ENCODE measurements at places on chromosomes 4 and X. TPM values are rescaled to one million over a fixed set of nuclear protein-coding genes. Genes with fewer than 3 reads are reported as not detected.

The GPR173 gene
- 4.5 TPM for total RNA-seq

The MAGEA4 gene
- 0.68 TPM for total RNA-seq

The CT47B1 gene
- total RNA-seq = not detected

The ARHGAP6 gene
- 0.07 TPM for total RNA-seq

The ZDHHC15 gene
- total RNA-seq = 2.7 TPM

The SPANXB1 gene
- total RNA-seq = not detected

The GLRB gene
- 0.50 TPM for total RNA-seq

The USP27X gene
- total RNA-seq = 5.7 TPM

The CSAG1 gene
- not detected for total RNA-seq

The CRMP1 gene
- 73.1 TPM for total RNA-seq

The ARMCX4 gene
- total RNA-seq = 17.0 TPM

The PSAPL1 gene
- 0.04 TPM for total RNA-seq

The PLK4 gene
- 40.2 TPM for total RNA-seq

The PGAM4 gene
- 0.52 TPM for total RNA-seq

The ZFP42 gene
- 191 TPM for total RNA-seq

The MTCP1 gene
- total RNA-seq = 21.4 TPM

DNA sequence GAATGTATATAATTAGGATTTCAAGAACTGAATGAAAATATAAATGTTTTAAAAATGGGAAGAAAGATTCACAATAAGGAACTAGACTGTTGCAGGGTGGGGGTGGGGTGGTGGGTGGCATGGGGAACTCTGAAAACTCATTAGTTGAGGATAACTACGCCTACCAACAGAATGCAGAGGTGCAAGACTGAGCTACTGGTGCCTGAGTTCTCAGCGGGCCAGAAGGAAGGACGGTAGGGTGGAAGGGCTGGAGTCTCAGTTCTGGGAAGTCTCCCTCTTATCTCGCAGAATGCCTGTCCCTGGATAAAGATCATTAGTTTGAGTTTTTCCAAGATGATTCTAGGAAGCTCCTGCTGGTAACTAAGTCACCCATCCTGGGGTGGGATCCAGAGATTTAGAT lies 1.3 kb upstream of the SOD3 start:
- no peak for DNase-seq

- peak; percentile 64 for DNase-seq
These were observed 14.9 kb upstream of the PORCN start for GRCh38 chrX:48493890-48494364.

- DNase-seq = no peak
These were observed 45.6 kb downstream of the RGS12 start for GRCh38 chr4:3338321-3338838.

- no peak for DNase-seq
These were observed 110.7 kb upstream of the TLR3 start for GRCh38 chr4:185958094-185958747.

GRCh38 chrX:30830326-30830943 lies 58.6 kb downstream of the TAB3 start:
- no peak for DNase-seq

DNA sequence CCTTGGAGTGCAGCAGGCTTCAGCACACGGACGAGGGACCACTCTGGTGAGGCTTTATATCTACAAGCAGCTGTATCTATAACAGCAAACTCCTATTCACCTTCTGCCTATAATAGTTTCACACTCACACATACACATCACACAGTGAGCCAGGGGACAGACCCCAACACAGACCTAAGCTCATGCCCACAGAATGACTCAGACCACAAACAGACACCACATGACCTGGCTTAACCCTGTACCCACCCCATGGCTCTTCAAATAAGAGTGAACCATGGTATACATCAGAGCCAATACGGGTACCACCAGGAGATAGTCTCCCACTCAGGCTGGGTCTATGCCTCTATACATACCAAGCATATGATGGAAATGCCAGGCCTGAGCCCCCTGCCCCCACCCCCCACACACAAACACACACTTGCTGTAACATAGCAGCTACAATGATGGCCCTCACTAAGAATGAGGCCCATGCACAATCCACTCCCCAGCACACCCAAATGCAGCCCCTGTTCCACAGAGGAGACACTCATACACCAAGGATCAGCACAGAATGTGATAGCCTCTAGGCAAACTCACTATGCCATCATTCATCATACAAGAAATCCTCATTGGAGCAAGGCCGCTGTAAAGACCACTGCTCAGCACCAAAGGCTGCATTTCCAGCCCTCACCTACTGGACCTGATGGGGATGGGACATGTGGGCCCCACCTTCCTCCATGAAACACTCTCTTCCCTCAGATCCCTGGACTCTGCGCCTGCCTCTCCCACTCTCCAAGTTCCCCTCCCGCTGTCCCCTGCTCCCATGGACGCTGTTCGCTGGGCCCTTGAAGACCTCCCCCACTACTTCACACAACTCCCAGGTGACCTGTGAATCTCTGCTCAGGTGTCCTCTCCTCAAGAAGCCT lies 62.1 kb upstream of the XIAP start:
- DNase-seq = no peak

- no peak for DNase-seq
These were observed 122.9 kb downstream of the C4orf33 start for GRCh38 chr4:129218897-129219296.

GRCh38 chr4:77710059-77710458 lies 104.4 kb downstream of the CXCL13 start:
- DNase-seq = no peak

GRCh38 chr4:24644983-24645764 lies 60.8 kb upstream of the DHX15 start:
- no peak for DNase-seq

- peak; percentile 27 for DNase-seq
These were observed 131.8 kb downstream of the OR13H1 start for GRCh38 chrX:131675596-131676194.

DNA sequence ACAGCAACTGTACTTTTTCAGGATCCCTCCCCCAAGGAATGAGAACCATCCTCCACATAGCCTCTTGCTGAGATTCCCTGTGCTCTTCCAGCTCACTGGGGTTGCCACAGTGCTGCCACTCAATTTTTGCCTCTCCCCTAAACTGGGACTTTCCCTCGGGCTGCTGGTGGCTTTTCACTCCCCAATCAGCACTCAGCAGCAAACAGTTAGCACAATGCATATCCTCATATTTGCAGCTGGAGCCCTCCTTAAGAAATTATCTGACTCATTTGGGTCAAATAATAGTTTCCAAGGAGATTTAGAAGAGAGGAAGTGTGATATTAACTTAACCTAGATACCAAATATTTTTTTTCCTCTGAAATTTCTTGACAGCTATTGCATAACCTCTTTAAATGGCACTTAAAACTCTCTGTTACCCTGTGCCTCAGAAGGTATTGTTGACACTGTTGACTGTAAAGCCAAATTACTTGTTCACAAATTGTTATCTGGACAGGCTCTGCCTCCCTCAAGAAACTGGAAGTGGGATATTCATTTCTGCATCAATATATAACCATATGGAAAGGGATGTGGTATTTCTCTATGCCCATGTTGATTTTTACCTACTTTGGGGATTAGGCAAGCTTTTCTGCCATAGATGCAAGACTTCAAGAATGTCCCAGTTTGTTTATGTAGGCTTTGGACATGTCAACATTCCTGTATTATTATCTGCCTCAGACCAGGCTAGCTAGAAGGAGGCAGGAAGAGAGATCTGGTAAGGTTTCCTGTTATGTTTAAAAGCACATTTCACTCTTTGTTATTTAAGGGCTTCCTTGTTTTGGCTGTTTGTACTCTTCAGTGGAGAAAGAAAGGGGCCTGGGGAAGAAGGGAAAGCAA lies 58.0 kb downstream of the SEPTIN11 start:
- DNase-seq = no peak

GRCh38 chr4:184857441-184858121 lies 31.8 kb upstream of the ACSL1 start:
- no peak for DNase-seq

DNA sequence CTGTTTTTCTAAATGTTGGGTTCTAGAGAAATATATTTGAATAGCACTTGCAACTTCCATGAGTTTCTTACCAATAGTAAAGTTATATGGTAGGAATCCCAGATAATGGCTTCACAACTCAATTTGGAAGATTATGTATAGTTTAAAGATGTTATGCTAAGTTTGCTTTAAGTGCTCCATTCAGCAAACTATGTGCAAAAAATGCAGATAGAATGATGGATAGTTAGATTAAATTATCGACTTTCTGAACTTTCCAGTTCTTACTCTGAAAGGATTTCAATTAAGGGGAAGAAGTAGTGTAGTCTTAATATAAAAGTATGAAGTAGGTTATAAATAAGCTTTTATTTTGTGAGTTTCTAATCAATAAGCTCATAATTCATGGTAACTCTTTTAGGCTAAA lies 60.7 kb upstream of the NFKB1 start:
- DNase-seq = no peak

GRCh38 chr4:99300934-99301333 lies 10.1 kb upstream of the ADH1A start:
- no peak for DNase-seq

DNA sequence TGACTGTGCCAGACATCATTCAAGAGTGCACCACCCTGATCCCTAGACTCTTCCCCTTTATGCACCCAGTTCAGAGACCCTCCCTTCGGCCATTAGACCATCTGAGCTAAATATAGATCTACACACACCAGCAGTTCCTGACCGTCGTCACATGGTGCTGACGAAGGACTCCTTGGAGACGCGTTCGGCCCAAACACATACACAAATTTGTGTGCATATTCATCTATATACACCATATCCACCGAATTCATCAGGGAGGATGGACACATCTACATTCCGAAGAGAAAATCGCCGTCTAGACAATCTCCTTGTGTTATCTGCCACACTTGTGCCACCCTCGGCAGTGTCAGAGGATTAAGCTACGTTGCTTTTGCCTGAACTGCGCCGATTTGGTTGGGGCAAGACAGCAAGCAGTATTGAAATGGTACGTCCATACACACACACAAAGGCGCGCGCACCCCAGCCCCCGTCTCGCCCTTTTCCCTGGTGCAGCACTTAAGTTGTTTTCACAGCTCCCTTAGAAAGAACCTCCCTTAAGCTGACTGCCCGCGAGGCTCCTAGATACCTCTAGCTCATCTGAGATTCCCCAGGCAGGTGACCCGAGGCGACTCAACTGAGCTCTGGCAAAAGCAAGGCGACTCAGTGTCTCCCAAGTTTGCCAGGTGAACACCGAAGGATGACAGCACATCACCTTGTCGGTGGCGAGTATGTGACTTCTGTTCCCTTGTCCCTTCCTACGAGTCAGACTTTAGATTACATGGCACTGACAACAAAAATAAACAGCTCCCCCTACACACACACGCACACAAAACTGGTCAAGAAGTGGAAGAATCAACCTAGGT lies 1.0 kb downstream of the RASGEF1B start:
- DNase-seq = peak; percentile 45

DNA sequence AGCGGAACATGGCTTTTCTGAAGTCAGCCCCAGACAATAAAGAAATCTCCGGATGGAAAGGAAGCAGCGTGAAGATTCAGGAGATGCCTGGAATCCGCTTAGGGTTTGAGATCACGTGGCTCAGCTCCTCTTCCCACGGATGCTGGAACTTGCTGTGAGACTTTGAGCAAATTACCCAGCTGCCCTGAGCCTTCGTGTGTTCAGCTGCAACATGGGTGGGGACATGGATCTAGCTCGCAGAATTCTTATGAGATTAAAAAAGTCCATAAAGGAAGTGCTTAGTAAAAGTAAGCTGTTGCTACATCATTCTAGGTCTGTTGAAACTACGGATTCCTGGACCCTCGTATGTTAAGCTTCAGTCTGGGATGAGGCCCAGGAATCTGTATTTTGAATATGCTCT lies 55.7 kb upstream of the STIM2 start:
- DNase-seq = no peak

DNA sequence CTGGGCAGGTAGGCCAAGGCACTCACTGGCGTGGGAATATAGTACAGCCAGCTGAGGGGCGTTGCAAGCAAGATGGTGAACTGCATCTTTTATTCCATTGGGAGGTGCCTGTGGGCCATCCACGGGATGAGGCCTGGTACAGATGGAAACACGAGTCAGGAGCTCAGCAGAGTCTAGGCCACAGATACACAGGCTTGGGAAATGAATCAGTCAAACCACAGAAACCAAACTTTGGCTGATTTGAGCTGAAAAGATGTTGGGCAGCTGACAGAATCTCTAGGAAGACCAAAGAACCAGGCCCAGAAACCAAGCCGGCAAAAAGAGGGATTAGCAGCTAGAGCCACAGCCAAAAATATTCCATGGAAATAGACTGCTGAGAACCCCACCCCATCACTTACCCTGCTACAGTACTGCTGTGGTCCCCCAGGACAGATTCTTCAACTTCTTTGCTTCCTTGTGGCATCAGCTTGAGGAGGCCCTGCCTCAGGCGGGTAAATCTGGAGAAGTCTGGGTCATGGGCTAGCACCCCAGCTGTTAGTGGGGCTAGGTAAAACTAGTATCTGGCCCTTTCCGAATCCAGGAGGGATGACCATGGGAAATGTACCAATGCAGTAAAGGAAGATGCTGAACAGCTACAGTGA lies 75.4 kb downstream of the TMEM131L start:
- DNase-seq = no peak

GRCh38 chrX:53290441-53291041 lies 9.2 kb upstream of the IQSEC2 start:
- no peak for DNase-seq

GRCh38 chrX:123959281-123960063 lies 2.0 kb upstream of the STAG2 start:
- DNase-seq = no peak

- no peak for DNase-seq
These were observed 198.7 kb upstream of the NOCT start for GRCh38 chr4:138816875-138817274.

GRCh38 chrX:129227366-129227765 lies 295.9 kb downstream of the SMARCA1 start:
- DNase-seq = no peak

DNA sequence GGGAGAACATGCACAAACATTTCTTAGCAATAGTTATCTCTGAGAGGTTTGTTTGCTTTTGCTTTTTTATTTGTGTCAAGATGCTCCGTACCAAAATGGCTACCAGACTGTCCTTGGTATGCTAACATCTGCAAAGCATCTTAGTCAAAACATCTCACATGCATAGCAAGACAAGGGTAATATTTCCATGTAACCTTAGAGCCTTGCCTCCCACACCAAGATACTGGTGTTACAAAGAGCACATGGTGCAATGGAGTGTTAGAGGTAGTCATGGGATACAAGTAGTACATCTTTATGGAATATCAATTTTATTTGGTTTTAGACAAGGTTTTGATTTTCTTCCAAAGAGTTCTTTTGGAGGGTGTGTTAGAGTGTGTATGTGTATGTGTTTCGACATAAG lies 109.7 kb downstream of the NR3C2 start:
- no peak for DNase-seq

DNA sequence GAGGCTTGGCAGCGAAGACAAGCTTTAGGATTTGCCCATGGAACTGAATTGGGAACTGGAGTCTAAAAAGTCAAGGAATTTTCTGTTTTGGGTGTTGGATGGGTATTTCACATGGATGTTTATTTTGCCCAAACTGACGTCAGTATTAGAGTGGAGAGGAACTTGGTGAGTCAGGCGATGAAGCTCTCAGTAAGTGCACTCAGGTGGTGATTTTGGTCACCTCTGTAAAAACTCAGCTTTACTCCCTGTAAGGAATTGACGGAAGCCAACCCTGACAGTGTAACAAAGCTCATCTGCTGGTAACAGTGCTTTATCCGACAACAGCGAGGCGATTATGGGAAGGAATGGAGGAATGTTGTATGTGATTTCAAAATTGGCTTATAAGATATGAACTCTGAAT lies 77.0 kb upstream of the PGRMC2 start:
- DNase-seq = no peak

- no peak for DNase-seq
These were observed 22.6 kb downstream of the IRF2 start for GRCh38 chr4:184451726-184452125.

GRCh38 chr4:42816880-42817400 lies 75.6 kb upstream of the GRXCR1 start:
- no peak for DNase-seq

- DNase-seq = no peak
These were observed 174.3 kb downstream of the SLIT2 start for GRCh38 chr4:20426028-20426427.

Data from H9 (cell line).